ENCODE measurements at places on chromosomes 1 and 21.

DNA sequence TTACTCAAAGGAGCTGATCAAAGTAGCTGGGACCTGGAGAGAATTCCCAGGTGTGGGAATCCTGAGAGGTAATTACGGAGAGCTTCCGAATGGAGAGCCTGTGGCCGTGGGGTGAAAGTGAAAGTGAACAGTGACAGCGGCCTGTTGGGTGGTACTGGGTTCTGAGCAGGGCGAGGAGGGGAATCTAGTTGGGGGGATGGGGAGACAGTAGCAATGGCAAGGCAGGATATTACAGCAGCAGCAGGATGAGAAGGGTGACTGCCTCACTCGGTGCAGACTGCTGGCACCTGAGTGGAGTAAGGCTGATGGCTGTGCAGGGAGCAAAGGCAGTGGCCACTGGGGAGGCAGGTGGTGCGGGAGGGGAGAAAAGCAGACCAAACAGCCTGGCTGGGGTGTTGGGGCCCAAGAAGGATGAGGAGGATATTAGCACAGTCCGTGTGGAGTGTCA lies 70.3 kb upstream of the PRDX6 start:
- no peak for DNase-seq

DNA sequence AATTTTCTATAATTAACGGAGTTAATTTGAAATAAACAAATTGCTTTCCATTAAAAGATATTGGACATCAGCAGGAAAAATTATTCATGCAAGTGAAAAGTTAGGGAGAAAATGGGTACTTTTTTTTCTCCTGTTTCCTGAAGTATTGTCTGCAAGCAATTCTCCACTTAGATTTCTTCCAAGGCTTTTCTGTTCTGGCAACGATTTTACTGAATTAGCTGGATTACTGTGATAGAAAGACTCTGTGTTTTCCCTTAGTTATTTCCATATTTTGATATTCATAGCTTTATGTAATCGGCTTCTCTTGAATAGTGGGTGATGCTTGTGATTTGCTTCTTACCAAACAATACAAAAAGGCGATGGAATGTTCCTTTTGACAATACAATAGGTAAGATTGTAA lies 1333.9 kb downstream of the AMY1C start:
- DNase-seq: no peak

GRCh38 chr1:155226910-155227260 lies 18.4 kb downstream of the MTX1 start:
- no peak for DNase-seq

DNA sequence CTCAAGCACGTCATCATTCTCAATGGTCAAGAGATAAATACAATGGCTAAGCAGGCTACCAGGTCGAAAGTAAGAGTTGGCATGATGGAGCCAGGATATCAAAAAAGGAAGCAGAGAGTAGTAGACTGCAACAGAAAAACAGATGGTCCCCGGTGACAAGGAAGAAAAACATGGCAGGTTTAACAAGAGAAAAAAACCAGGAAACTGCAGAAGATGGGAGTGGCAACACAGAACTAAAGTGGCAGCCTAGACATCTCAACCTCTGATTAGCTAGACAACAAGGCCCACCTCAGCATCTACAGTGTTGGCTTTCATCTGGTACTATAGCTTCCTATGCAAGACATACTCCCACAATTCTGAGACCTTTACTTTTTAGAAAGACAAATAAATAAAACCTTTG lies 3.1 kb downstream of the UBR4 start:
- no peak for DNase-seq

DNA sequence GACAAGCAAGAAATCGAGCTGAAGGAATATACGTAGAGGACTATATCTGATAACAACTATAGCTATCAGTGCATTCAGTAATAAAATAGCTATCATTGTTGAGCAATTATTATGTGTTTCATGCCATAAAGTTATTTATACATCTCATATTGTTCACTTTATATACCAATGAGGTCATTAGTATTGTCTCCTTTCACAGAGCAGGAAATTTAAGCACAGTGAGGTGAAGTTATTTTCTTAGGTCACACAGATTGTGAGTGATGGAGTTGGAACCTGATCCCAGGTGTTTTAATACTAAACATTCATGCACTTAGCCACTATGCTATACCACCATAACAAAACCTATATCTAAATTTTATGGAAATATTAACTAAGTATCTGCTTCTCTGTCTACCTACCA lies 180.5 kb upstream of the DPYD start:
- DNase-seq: no peak

DNA sequence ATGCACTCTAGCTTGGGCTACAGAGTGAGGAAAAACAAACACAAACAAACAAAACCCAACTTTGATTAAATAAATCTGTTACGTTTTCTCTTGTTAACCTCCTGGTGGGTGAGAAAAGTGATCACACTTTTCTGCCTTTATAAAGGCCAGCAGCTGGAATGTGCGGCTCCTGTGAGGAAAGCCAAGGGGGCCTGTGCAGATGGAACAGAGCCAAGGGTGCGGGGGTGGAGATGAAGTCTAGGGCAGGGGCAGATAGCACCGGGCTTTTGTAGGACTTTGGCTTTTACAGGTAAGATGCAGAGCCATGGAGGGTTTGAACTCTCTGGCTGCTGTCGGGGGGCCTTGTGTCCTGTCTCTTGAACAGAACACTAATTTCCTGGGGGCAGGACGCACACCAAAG lies 40.7 kb upstream of the GPR37L1 start:
- DNase-seq: no peak

DNA sequence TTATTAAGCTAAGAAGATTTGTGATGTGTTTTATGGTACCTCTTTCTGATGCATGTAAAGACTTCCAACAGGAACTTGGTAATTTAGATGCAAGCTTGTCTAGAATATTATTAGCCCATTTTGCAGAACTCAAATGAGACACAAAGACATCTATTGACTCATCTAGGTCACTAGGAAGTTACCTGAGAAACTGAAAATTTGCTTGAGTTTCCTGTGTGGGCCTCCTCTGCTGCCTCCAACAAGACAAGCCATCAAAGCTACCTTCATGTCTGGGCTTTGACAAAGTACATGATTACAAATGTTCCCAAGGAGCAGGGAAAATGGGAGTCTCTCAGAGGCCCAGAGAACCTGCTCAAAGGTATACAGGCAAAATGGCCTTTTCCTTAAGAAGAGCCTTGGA lies 5.6 kb downstream of the RUNX1 start:
- DNase-seq: no peak

DNA sequence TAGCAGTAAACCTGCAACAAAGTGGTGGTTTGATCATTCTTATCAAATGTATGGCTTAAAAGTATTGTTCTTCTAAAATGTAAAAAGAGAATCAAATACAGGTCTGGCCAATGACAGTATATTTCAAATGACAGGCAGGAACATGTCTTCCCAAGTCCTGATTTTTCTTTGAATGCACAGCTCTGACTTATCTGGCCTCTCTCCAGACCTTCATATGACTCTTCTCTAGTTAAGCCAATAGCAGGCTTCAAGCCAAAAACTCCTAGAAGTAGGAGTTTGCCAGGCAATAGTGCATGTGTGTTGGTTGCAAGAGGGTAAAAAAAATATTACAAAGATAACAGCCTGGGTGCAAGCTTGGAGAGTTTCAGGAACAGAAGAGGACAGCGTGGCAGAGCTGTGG lies 345.5 kb downstream of the SMYD3 start:
- DNase-seq: no peak

DNA sequence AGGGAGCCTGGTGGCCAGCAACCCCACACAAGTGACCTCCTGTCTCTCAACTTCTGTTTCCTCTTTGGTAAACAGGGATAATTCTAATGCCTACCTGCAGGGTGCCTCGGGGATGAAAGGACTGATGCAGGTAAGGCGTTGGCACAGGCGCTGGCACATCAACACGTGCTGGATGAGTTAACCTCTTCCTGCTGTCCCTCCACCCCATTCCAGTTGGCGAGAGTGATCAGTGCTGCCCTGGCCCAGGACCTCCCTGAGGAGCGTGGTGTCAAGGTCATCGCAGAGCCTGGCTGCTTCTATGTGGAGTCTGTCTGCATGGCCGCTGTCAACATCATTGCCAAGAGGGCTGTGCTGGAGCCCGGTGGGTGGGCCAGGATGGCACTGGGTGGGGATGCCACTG lies 69.1 kb upstream of the TINAGL1 start:
- DNase-seq: no peak

- no peak for DNase-seq
Measured at GRCh38 chr1:164256456-164256855, 302.5 kb upstream of the PBX1 start.

GRCh38 chr1:17045634-17046333 lies 8.0 kb downstream of the SDHB start:
- no peak for DNase-seq

DNA sequence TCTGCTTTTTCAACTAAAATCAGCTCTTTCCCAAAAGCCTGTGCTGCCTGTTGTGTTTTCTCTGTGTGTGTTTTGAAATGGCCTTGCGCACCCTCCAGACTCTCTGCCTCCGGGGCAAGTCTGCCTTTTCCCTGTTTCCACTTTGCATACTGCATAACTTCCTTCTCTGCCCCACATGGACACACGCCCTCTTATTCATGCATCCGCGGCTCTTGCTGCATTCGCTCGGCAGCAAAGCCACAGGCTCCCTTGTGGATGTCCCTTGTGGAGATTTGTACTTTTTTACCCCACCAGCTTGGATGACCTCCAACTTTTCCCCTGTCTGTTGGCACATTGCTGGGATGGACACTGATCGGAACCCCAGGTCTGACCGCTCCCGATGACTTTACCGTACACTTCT lies 147.6 kb downstream of the ADSS2 start:
- no peak for DNase-seq

DNA sequence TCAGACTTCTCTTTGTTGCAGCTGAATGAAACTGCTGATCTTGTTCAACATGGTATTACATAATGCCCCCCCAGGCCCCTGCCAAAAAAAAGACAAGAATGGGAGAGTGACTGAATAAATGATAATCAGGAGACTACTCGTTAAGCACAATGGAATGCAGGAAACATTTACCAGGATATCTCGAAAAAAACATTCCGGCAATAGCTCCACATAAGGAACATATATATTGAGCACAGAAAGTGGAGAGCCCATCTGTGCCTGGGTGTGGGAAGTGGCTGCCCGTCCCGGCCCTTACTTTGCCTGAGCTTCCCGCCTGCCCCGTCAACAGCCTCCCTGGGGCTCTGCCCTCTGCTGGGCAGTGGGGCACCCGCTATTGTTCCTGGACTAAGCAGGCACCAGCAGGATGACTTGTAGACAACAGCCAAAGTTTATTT lies 13.3 kb downstream of the TRIM11 start:
- no peak for DNase-seq

GRCh38 chr1:96178053-96178452 lies 543.5 kb upstream of the PTBP2 start:
- DNase-seq: no peak

DNA sequence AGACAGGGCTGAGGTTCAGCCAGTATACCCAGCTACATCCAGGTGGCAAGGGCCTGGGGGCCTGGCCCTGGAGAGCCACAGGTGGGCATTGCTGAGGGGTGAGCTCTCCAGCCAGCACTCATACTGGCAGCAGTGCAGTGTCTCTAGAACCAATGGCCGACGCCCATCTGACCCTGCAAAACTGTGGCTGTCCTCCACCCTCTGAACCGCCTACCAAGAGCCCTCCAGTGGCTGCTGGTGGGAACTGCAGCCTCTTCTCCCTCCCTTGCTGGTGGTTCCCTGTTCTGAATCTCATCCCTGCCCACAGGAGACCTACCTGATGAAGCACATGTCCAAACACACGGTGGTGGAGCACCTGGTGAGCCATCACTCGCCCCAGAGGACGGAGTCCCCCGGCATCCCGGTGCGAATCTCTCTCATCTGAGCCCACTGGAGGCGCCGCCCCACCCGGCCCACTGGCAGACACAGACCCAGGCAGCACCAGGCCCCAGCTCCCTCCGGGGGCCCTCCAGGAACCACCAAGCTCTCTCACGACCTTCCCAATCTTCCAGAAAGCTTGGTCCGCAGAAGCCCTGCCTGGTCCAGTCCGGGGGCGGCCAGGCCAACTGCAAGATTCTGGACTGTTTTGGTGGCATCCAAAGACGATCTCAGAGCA lies 22.1 kb downstream of the A3GALT2 start:
- DNase-seq: peak; percentile 45

DNA sequence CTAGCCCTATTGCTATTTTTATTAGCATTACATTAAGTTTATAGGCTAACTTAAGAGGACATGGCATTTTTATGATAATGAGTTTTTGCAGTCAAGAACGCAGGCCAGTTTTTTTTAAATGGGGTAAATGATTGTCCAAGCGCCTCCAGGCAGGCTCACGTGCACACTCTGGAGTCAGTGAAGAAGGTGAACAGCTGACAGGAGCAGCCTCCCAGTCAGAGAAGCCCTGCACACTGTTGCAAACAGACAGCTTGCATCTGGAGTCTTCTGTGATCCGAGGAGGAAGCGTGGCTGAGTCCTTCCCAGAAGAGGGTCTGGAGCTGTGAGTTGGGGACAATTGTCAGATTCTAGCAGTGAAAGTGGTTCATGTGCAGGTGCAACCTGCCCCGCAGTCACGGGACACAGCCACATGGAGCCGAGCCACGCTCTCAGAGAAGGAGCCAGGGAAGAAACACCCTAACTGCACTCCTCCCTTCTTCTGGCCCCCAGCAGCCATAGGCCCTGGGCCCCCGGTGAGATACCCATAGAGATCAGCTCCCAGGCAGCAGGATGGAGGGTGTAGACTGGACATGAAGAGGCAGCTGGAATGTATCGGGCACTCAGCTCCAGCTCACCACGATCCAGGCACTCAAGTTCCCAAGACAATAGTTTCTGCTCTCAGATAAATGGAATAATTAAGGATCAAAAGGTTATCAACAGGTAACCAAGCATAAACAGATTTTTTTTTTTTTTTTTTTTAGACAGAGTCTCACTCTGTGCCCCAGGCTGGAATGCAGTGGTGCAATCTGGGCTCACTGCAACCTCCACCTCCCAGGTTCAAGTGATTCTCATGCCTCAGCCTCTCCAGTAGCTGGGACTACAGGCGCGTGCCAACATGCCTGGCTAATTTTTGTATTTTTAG lies 26.4 kb downstream of the CAPN2 start:
- DNase-seq: no peak

DNA sequence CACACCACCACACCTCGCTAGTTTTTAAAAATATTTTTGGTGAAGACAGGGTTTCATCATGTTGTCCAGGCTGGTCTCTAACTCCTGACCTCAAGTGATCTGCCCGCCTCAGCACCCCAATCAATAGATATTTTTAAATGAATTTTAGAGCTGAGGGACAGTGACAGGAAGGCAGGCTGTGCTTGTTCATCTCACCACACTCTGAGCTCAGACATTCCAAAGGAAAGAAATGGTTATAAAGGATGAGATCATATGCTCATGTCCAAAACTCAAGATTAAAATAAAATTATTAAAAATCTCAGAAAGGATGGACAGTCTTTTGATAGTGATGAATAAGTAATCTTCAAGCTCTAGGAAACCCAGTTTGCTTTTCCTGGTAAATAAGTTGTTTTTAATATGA lies 40.9 kb downstream of the L1TD1 start:
- DNase-seq: no peak

DNA sequence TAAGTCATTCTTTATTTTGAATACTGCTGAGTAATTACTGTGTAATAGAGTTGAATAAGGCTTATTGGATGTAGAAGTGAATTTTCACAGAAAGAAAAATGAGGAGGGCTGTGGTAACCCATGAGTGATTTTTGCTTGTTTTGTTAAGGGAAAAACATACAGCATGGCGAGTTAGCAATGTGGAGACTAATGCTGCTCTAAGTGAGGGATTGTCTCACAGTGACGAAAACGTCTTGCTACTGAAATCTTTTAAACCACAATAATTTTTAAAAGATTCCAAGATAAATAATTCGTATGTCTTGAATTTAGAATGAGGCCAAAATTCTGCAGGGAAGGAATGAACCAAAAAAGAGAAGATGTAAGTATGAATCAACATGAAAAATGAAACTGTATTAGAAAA lies 16.2 kb upstream of the PLA2G4A start:
- no peak for DNase-seq

- DNase-seq: no peak
Measured at GRCh38 chr1:5501206-5501930, 490.9 kb downstream of the NPHP4 start.

Measured in activated CD4-positive, alpha-beta T cell treated with anti-CD3 and anti-CD28 coated beads, Interleukin-2, amount 50 U/mL, for 24 hours (primary cell).